H9 (cell line): ENCODE measurements at places on chromosomes 7 and 10. TPM values are rescaled to one million over a fixed set of nuclear protein-coding genes. Genes with fewer than 3 reads are reported as not detected.
A peak's percentile ranks its signal among the peaks of the same experiment; 100 is the strongest.

EBF3 gene
- total RNA-seq, result 0.04 and 0.22 TPM in 2 replicates

ASB10 gene
- not detected in 2 replicates for total RNA-seq

ITIH5 gene
- 1.1 and 1.3 TPM in 2 replicates for total RNA-seq

UTF1 gene
- total RNA-seq, result 31.5 and 38.6 TPM in 2 replicates

MSMB gene
- total RNA-seq, result not detected in 2 replicates

ZNF853 gene
- 9.3 and 9.6 TPM in 2 replicates for total RNA-seq

ERVW-1 gene
- total RNA-seq, result 0.09 TPM in 1 of 2 replicates, not detected in the other

MNX1 gene
- total RNA-seq, result 0.20 TPM in 1 of 2 replicates, not detected in the other

SPDYE2B gene
- total RNA-seq, result not detected in 2 replicates

- peak; percentile 55 for DNase-seq
Observed at GRCh38 chr7:27184337-27185012, 557 bp downstream of the HOXA11 start.

- no peak for DNase-seq
Observed at GRCh38 chr7:3103614-3104398, 60.1 kb upstream of the CARD11 start.

DNA sequence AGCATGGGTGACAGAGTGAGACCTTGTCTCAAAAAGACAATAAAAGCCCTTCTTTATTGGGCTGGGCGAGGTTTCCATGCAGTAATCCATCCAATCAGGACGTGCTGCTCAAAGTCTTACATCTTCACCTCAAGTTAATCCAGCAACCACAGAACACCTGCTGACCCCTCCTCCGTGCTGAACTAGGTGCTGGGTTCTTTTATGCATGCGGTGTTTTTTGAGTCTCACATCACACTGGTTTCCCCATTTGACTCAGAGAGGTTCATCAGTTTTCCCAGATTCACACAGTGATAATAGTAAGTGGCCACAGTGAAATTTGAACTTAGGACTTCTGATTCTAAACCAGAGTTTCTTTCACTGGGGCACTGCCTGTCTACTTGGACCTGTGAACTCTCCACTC lies 58.3 kb upstream of the GTF2I start:
- no peak for DNase-seq

- no peak for DNase-seq
Observed at GRCh38 chr10:104242545-104242944, 10.4 kb upstream of the CFAP43 start.

DNA sequence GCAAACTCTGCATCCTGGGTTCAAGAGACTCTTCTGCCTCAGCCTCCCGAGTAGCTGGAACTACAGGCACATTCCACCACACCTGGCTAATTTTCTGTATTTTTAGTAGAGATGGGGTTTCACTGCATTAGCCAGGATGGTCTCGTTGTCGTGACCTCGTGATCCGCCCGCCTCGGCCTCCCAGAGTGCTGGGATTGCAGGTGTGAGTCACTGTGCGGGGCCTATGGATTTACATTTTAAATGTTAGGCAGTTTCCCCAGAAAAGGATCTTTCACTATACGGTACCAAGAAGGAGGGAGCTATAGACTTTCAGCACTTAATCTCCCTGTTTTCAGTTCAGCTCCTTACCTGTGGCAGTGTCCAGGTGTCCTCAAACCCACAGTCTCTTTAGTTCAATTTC lies 50.8 kb downstream of the SIRT1 start:
- peak; percentile 62 for DNase-seq

- peak; percentile 60 for DNase-seq
Observed at GRCh38 chr7:30556840-30557239, 37.8 kb upstream of the GARS1 start.

- DNase-seq, result no peak
Observed at GRCh38 chr10:13091801-13092200, 8.2 kb upstream of the OPTN start.

- DNase-seq, result no peak
Observed at GRCh38 chr10:79223091-79224048, 123.9 kb upstream of the PPIF start.

DNA sequence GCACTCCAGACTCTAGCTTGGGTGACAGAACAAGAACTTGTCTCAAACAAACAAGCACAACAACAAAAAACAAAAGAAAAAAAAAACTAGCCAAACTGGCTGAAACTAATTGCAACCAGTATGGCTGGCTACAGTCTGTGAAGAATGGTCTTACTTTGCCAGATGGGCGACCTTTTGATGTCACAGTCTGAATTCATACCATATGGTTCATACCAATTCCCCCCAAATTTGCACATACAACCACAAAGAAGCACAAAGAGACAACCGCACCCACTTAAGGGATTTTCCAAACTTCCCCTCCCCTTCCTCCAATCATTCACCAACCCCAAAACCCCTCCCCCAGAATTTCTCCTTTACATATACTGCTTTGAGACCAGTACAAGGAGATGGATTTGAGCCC lies 114.2 kb downstream of the SPAG6 start:
- DNase-seq, result no peak

DNA sequence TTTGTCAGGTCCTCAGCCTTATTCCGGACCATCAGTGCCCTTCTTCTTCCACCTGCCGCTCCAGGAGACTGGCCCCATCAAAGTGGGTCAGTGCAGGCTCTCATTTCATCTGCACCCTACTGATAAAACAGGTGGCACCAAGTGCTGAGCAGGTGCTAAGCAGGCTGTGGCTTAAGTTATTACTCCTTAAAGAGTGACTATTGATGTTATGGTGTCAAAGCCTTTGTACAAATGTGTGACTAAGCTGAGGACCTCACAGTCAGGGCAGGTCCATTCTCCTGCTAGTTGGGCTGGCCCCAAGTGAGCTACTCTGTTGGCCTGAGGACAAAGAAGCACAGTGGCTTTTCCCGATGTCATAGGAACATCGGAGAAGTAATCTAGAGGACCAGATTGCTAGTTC lies 11.2 kb upstream of the CALD1 start:
- DNase-seq, result no peak

GRCh38 chr7:149307775-149308501 lies 45.9 kb downstream of the ZNF783 start:
- no peak for DNase-seq

- DNase-seq, result no peak
Observed at GRCh38 chr7:3064067-3064466, 20.4 kb upstream of the CARD11 start.

DNA sequence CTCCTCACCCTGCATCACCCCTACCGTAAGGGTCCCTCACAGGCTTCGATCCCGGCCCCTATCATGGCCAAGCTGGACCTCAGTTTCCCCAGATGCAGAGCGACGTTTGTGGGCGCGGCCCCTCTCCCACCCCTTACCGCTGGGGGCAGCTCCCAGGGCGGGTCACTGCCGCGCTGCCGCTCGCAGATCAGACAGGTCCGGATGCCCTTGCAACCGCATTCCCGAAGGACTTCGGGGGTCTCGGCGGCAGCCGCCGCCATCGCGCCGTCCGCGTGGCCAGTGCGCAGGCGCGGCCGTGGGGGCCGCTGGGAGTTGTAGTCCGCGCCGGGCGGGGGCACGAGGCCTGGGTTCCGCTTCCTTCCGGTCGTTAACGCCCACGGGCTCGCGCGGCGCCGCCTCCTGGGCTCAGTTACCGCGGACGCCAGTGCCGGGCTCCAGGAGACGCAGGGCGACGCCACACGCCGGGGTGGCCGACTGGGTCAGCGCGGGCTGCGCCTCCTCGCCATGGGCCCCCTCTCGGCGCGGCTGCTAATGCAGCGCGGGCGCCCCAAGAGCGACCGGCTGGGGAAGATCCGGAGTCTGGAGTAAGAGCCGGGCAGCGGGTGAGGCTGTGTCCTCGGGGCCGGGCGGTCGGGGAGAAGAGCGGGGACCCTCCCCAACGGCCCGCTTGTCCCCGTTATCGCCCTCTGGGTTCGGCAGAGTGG lies at the start of the genes ALKBH4 and LRWD1:
TSS of gene ALKBH4 (minus strand) at position 287 of the 704 bp plus-strand sequence. CDS start at position 260, 27 bp downstream.
TSS of gene LRWD1 (plus strand) at position 408 of the 704 bp plus-strand sequence. CDS start at position 505, 97 bp downstream.
- peak; percentile 88 for DNase-seq

DNA sequence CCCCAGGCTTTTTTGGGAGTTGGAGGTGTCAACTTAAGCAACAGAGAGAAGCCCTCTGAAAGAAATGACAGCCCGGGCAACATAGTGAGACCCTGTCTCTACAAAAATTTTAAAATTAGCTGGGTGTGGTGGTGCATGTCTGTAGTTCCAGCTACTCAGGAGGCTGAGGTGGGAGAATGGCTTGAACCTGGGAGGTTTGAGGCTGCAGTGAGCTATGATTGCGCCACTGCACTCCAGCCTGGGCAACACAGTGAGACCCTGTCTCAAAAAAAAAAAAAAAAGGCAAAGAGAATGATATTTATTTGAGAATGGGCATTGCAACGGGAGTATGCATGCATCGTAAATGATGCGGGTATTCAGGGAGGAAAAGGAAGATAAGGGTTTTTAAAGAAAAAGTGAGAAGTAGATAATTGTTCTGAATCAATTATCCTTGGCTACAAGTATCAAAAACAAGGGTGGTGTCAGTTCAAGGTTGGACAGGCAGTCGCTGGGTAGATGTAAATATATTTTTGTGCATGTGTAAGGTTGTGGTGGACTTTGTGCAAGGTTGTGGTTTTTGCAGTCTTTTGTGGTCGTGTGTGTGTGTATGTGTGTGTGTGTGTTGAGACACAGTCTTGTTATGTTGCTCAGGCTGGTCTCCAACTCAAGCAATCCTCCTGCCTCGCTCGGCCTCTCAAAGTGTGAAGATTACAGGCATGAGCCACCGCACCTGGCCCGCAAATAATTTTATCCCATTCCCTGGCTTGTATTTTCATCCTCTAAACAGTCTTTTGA lies 65.6 kb downstream of the COL26A1 start:
- no peak for DNase-seq

DNA sequence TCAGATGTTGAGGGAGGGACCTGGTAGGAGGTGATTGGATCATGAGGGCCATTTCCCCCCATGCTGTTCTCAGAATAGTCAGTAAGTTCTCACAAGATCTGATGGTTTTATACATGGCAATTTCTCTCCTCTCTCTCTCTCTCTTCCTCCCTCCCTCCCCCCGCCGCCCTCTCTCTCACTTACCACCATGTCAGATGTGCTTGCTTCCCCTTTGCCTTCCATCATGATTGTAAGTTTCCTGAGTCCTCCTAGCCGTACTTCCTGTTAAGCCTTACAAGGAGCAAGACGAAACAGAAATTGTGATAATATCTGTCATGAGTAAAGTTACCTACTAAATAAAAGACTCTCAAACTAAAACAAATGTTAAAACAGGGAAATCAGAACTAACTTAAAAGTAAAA lies 19.9 kb upstream of the GPR141 start:
- no peak for DNase-seq

DNA sequence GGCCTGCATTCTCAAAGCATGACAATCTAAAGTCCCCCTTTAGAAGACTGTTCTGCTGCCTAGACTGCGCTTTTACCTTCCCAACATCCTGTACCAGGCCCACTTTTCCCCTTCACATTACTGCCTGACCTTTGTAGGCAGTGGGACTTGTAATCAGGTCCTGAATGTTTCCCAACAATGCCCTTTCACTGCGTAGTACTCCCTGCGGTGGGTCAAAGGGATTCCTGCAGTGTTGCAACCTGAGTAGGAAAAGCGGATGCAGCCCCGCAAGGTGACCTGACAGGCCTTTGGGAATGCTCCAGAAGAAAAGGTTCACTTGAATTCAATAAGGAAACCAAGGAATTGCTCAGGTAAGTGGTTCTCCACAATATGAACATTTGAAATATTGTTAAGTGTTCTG lies 4.9 kb upstream of the TCAF1 start:
- DNase-seq, result peak; percentile 88

DNA sequence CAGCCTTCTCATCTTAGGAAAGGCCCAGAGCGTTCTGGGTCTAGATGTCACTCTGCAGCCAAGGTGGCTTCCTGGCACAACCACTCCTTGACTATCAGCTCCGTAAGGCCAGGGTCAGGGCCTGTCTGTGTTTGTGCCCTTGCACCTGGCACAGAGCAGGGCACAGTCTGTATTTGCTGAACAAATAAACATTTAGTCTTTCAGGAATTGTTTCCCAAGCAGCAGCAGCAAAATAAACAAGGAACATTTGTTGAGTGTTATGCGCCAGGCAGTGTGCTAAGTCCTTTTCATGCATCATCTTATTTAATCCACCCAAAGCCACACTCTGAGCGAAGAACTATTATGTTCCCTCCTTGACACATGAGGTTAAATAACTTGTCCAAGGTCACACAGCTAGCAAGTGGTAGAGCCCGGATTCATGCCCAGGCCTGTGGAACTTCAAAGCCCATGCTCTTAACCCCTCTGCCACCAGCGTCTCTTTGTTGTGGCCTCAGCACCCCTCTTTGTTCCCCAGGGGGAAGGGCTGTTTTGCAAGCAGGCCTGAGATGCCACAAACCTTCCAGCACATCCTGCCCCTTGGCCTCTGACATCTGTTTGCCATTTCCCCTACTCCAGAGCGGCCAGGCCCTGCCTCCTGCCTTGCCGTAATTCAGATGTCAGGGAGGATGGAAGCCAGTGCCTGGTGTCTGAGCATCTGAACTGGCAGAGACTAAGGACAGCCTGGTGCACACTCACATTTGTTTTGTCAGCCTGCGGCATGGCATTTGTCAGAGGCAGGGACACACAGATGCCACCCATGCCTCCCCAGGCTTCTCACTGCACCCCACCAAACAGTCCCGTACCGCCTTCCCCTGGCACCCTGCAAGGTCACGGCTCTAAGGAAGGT lies 325.8 kb upstream of the ZMIZ1 start:
- DNase-seq, result no peak

- DNase-seq, result no peak
Observed at GRCh38 chr10:132398566-132398991, 1.6 kb downstream of the PWWP2B start.

DNA sequence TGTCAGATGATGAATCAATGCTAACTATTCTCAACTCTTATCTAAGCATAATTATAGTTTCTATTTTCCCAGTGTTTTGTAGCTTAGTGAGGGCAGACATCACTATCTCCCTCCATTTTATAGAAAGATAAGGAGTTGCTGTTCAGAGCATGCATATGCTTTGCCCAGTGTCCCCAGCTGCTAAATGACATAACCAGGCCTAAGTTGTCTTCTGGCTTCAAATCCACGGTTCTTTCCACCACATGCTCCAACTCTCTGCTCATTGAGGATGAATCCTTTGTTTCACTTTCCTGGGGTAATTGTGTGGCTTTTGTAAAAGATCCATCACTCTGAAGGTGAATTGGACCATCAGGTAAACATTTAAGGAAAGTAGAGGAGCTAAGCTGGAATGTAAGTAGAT lies 134.0 kb downstream of the SNX10 start:
- no peak for DNase-seq

DNA sequence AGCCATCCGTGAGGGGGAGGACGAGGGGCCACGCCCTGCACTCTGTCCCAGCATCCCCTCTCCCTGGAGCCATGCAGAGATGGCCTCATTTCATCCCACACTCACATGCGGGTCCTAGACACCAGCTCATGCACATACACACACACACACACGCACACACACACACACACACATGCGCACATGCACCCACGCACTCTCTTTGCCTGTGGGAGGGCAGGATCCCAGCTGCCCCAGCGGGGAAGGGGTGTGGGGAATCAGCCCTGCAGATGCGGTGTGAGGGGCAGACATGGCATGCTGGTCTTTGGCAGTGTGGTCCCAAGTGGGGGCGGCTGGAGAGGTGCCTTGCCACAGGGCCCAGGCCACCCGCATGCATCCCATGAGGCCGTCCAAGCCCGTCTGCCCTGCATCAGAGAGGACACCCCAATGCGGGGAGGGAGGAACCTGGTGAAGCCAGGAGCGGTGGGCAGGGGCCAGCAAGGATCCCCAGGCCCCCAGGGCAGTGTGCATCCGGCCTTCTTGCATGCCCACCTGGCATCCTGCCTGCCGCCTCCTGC lies 68.1 kb downstream of the LHPP start:
- no peak for DNase-seq

- DNase-seq, result no peak
Observed at GRCh38 chr7:526460-527034, 6.9 kb upstream of the PDGFA start.
